Peyer's patch (tissue), 4 donors: ENCODE measurements at places on chromosomes 6 and 20. TPM values are rescaled to one million over a fixed set of nuclear protein-coding genes. Genes with fewer than 3 reads are reported as not detected.

The TINAG gene
- total RNA-seq: 2.5 TPM

The EMILIN3 gene
- total RNA-seq: not detected

The GPR6 gene
- total RNA-seq: not detected

DNA sequence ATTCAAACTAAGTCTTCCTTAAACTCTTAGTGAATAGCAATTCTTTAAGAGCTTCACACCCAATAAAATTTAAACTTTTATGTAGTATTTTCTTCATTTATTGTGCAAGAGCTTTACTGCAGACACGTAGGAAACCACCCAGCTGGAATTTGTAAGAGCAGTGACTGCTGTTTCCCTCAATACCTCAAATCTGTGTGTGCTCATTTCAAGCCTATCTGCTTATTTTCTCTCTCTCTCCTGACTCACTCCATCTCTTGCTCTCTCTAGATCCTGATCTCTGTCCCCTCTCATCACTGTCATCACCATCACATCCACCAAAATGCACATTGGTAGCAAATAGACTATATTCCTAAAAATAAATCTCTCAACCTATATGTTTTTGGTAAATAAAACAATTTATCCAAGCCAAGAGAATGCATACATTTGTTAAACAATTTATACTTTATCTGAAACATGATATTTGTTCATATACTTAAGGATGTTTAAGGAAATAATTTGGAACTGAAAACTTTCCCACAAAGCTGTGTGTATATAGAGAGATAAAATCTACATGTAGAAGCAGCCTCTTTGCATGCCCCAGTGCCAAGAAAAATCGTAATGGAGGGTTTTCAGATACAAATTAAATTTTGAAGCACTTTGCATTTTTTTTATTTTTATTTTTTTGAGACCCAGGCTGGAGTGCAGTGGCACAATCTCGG is 273.0 kb downstream of the TFAP2A start:
- H3K4me1 ChIP-seq: no peaks in the 10 kb centered on the region
- no peaks in the 10 kb centered on the region for H3K27me3 ChIP-seq
- DNase-seq: no peak

- H3K4me1 ChIP-seq: no peaks in the 10 kb centered on the region
- DNase-seq: no peak
- no peaks in the 10 kb centered on the region for H3K27me3 ChIP-seq
- no peaks in the 10 kb centered on the region for H3K36me3 ChIP-seq
- H3K27ac ChIP-seq: no peak overlapping the region
These were observed 32.7 kb upstream of the SNAP25 start for GRCh38 chr20:10185741-10186558.

GRCh38 chr6:107030151-107030550 is 2.2 kb downstream of the MTRES1 start:
- H3K4me3 ChIP-seq: no peak overlapping the region
- no peak for DNase-seq
- no peak overlapping the region for H3K27ac ChIP-seq
- no peaks in the 10 kb centered on the region for H3K4me1 ChIP-seq
- no peaks in the 10 kb centered on the region for H3K36me3 ChIP-seq

GRCh38 chr6:105681061-105681460 is 278.2 kb upstream of the PREP start:
- H3K4me1 ChIP-seq: no peaks in the 10 kb centered on the region
- no peak overlapping the region for H3K4me3 ChIP-seq
- H3K27ac ChIP-seq: no peak overlapping the region
- DNase-seq: no peak
- H3K27me3 ChIP-seq: no peaks in the 10 kb centered on the region
- no peaks in the 10 kb centered on the region for H3K36me3 ChIP-seq

- no peaks in the 10 kb centered on the region for H3K4me1 ChIP-seq
- DNase-seq: no peak
- H3K27ac ChIP-seq: no peak overlapping the region
- no peak overlapping the region for H3K4me3 ChIP-seq
These were observed 15.1 kb downstream of the ADGRG6 start for GRCh38 chr6:142316791-142317368.

DNA sequence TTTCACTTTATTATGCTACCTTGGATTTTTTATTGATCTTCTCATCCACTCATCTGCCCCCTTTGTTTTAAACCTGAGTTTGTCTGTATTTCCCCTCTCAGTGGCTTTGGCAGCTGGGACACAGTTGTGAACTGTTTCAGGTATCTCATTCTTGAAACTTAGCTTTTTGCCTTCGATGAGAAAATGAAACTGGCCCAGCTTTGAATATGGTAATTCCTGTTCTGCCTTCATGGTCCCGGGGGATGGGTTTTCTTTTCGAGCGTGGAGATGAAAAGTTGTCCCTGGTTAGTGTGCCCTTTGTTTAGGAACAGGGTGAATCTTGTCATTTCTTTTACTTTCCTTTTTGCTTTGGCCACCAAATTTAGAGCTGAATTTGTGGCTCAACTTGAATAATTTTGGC is 25.6 kb downstream of the DHX35 start:
- no peak overlapping the region for H3K27ac ChIP-seq
- H3K4me1 ChIP-seq: peaks cover 26% of the 10 kb centered on the region
- no peaks in the 10 kb centered on the region for H3K36me3 ChIP-seq
- H3K27me3 ChIP-seq: no peaks in the 10 kb centered on the region
- no peak for DNase-seq
